ENCODE measurements at places on chromosomes 12 and 14. TPM values are rescaled to one million over a fixed set of nuclear protein-coding genes. Genes with fewer than 3 reads are reported as not detected.

DNA sequence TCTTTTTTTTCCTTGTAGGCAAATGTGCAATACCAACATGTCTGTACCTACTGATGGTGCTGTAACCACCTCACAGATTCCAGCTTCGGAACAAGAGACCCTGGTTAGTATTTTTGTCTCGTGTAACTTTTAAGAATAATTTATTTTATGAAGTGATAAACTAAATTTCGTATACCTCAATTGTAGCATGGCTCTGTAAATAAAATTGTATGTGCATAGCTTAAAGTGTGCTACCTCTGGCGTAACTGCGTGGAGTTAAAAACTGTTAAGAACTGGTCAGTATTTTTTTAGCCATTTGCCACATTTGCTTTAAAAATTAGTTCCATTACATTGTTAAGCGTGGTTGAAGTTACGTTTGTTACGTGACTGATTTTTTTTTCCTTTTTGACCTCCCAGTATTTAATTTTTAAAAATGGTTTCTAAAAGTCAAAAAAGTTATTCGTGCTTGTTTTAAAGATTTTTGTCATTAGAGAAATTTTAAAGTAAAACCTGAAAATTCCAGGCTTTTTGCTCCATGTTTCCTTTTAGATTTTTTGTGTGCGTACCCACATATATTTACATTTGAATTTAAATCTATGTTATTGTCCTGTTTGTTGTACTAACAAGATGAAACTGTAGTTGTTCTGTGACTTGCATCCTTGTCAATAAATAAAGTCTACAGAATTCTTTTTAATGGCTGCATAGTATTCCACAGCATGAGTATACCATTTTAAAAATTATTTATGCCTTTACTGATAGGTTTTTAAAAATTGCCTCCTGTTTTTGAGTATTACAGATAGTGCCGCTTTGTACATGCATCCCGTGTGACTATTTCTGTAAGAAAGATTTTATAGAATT lies 1.4 kb downstream of the MDM2 start:
- no peak for DNase-seq

DNA sequence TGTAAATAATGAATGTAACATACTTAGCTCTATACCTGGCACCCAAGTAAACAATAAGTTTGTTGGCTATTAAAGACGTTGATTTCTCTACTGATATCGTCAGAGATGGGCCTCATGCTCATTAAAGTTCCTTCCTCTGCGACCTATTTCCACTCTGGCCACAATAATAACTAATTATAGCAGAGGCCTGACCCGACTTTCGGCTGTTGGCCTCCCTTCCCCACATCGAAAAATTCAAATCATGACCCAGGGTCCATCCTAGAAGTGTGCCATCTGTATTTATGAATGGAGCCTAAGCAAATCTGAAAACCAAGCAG lies 321 bp upstream of the USP30 start:
- DNase-seq = no peak

DNA sequence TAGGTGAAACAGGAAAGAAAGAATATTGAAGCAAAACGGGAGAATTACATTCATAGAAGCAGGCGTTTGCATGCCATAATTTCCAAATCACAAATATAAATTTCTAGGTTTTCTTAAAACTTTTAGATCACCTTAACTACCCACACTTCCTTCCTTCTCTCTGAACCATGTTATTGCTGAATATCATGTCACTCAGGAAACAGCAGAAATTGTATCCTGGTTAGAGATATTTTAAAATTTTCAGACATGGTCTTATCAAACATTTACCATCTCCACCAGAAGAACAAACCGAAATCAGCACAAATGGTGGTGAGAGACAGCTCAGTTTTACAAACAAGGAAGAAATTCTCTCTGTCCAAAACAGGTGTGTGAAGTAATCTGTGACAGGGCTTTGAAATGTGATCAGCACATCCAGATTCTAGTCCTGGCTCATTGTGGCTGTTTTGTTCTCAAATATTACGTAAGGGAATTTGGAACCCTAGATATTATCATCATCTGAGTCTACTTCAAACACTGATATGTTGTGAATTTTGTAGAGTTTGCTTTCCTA lies 16.3 kb downstream of the TESPA1 start:
- peak; percentile 61 for DNase-seq

DNA sequence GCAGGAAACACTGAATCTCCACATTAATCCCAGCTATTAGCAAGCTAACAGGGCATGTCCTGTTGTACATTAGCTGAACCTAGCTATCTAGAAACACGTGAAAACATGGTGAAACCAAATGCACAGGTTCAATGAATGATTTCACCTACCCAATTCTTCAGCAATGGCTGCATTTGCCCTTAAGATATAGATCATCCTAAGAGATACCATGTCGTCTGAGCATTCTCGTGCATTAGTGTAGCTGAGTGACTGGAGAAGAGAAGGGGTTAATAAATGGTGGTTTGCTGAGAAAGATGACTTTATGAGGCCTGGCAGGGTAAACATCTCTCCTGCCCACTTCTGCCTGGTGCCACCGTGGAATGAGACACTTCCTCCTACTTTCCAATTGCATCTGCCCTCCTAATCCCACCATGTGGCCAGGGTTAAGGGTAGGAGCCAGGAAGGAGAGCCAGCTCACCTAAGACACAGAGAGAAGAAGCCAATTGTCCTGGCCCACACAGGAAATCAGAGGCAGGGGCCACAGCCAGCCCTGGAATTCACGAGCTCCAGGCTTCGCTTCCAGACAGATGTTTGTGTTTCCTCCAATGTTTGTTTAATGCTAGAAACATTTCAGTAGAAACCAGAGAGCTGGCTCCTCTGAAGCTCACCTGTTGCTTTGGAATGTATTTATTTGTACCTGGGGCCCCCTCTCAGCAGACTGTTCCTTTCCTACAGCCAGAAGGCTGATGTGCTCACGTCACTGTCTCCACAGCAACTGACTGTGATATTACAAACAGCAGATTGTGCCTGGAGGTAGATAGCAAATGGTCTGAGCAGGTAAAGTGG lies 126.0 kb upstream of the PARP11 start:
- no peak for DNase-seq

The DACT1 gene
- polyA plus RNA-seq = 2.6 TPM

DNA sequence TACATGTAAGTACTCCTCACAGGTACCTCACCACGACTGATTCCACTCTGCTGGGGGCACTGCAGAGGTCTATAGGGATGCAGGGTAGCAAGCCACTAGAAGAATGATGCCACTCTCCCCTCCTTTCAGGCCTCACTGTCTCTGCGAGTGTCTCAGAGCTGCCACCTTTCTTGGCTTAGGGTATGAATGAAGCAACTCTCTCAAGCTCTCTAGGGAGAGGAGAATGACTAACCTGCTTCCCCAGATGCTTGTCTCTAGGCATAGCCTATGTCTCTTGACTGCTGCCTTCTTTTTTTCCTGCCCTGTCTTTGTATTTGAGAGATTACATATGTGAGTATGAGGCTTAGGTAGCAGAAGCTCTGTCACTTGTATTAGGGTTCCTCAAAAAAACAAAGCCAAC lies 566.5 kb upstream of the ATP2B1 start:
- DNase-seq = no peak

The STAB2 gene
- polyA plus RNA-seq = not detected

- no peak for DNase-seq
Observed at GRCh38 chr12:63307849-63308248, 156.8 kb upstream of the AVPR1A start.

DNA sequence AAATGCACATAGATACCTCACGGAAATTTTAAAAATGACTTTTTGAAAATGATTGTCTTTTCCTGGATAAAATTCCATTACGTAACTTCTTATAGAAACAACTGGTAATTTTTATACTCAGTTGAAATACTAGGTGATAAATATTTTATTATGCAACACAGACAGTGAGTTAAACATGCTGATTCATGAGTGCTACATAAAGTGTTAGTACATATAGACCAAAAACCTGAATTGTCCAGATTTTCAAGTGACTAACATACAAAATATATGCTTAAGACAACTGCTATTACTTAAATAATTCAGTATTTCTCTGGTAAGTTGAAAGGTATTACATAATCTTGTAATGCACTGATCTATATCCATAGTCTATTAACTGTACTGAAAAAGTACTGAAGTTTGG lies 11.9 kb downstream of the PTPRO start:
- no peak for DNase-seq

The SERPINA6 gene
- not detected for polyA plus RNA-seq

DNA sequence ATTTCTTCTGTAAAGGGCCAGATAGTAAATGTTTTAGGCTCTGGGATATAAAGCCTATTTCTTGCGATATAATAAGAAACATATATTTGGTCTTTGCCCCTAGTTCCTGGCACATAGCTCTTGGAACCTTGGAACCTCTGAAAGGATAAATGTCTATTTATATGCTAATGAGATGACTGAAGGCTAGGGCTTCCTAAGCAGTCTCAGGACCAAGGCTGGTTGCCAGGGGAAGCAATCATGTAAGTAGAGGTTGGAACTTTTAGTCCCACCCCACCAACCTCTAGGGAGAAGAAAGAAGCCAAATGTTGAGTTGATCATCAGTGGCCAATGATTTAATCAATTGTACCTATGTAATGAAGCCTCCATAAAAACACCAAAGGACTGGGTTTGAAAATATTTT lies 26.6 kb upstream of the NFYB start:
- no peak for DNase-seq

GRCh38 chr14:62847168-62847567 lies 198.1 kb downstream of the KCNH5 start:
- no peak for DNase-seq

The LRRC23 gene
- polyA plus RNA-seq = 9.9 TPM

- DNase-seq = no peak
Observed at GRCh38 chr14:23005451-23006187, 4.3 kb downstream of the C14orf93 start.

DNA sequence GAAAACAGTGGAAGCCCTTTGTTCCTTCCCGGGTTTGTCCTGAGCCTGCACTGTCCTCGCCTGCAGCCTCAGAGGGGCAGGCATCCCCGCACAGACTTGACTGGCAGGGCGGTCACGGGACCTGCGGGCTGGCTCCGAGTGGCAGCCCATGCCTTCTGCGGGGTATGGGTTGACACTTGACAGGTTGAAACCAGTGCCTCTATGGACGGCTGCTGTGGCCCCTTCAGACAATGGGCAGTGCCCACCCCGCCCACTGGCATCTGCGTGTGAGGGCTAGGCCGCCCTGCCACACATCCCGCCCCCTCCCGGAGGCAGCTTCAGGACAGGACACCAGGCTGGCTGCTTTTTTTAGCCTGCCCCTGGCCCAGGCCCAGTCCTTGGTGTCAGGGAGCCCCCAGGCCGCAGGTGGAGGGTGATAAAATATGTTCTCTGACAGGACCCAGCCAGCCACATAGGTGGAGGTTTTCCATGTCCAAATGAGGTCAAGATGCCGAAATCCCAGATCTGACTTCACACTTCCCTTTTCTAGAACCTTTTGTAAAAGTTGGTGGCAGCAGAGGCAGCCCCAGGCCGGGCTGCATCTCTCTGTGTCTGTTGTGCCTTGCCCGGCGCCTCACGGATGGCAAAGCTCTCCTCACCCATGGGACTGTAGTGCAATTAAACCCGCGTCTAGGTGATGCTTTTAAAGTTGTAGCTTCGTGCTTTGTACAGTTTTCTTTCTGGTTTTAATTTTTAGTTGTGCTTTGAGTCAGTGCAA lies 10.0 kb downstream of the ANKRD9 start:
- no peak for DNase-seq

GRCh38 chr12:71061451-71061850 lies 96.3 kb downstream of the TSPAN8 start:
- DNase-seq = no peak

GRCh38 chr12:2686280-2686646 lies 108.5 kb upstream of the FKBP4 start:
- no peak for DNase-seq

DNA sequence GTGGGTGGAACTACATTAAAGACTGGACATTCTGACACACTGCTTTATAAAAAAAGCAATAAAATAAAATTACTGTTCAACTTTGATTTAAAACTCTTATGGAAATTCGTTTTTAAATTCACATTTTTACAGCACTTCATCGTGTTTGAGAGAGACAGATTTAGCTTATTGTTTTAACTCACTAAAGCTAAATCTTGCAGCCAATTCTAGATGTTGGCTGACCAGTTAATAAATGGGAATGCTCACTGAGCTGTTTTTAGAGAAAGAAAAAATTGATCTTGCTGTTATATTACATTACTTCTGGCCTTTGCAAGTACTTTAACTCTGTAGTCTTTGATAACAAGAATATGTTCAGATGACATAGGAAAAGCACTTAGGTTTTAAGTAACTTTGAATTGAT lies 157.1 kb downstream of the PLCZ1 start:
- DNase-seq = no peak

The ACVR1B gene
- 2.3 TPM for polyA plus RNA-seq

The RFLNA gene
- not detected for polyA plus RNA-seq

DNA sequence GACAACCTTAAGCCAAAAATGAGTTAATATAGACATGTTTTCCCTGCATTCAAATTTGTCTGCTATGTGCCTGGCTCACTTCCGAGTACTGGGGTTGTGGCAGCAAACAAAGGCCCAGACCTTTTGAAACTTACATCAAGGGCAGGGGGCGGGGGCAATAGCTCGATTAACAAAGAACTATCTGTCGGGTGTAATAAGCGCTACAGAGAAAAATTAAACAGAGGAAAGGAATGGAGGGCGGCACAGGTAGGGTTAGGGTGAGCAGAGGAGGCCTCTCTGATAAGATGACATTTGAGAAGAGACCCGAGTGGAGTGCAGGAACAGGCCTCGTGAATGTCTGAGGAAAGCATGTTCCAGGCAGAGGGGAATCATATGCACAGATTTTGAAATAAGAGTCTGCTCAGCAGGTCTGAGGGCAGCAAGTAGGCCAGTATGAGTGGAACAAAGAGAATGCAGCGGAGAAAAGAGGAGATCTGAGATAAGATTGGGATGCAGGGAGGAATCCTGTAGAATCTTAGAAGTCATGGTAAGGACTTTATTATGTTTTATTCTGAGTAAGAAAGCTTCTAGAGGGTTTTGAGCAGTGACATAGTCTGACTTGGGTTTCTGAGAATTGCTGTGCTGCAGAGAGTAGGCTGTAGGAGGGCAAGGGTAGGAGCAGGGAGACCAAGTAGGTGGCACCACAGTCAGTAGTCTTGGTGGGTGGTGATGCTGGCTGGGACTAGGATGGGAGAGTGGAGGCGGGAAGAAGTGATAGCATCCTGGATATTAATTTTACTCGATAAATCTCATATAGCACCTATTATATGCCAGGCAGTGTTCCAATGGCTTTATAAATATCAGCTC lies 52.6 kb downstream of the BICDL1 start:
- DNase-seq = peak; percentile 18

The GPR162 gene
- not detected for polyA plus RNA-seq

The SIX1 gene
- polyA plus RNA-seq = not detected

The HOXC9 gene
- polyA plus RNA-seq = not detected
